ENCODE measurements at places on chromosomes 3 and 15.

- no peak for DNase-seq
Observed at GRCh38 chr3:145124900-145125678, 1035.9 kb downstream of the PLOD2 start.

- no peak for DNase-seq
Observed at GRCh38 chr15:69443032-69443611, 9.5 kb upstream of the RPLP1 start.

- DNase-seq, result no peak
Observed at GRCh38 chr3:177802151-177802900, 605.0 kb upstream of the TBL1XR1 start.

DNA sequence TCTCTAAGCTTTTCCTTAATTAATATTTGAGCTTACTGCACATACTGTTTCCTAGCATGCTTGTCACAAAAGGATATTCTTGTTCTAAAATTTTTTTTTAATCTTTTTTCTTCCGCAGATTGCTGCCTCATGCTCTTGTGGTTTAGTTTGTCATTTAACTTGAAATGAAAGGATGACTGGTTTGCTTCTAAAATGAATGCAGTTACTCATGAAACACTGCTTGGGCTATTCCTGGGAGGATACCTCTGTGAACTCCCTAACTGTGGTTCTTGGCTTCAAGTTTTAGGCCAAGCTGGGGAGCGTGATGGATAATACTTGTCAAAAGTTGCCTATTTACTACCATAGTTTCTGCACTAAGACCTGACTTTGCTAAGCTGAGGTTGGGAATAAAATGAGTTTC is 64.0 kb downstream of the USP13 start:
- DNase-seq, result no peak

- DNase-seq, result no peak
Observed at GRCh38 chr3:159991591-159991990, 3.0 kb downstream of the IL12A start.

- DNase-seq, result no peak
Observed at GRCh38 chr3:8839607-8840325, 70.4 kb upstream of the OXTR start.

- no peak for DNase-seq
Observed at GRCh38 chr3:33482111-33482521, 41.9 kb upstream of the UBP1 start.

DNA sequence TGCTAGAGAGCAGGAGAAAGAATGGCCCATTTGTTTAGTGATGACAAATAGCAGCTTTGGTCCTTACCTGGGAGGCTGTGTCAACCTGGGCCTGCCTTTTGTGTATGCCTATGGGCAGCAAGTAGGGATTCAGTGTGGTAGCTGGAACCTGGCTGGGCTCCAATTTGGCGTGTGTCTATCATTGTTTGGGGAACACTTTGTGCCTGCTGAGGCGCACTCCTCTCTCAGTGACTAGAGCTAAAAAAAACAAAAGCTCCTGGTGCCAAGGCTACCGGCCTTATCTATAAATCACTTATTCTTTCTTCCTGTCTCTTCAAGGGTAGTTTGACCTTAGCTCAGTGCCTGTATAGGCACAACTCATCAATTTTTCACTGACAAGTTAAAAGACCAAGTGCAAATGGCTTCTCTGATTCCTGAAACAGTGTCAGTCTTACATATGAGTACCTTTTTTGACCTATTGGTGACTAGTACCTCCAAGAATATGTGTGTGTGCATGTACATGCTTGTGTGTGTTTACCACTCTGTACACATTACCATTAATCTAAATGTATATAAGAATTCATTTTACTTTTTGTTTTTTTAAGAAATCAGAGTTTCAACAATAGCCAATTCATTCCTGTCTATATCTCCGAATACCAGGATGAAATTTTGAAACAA is 54.6 kb downstream of the GMNC start:
- DNase-seq, result no peak

DNA sequence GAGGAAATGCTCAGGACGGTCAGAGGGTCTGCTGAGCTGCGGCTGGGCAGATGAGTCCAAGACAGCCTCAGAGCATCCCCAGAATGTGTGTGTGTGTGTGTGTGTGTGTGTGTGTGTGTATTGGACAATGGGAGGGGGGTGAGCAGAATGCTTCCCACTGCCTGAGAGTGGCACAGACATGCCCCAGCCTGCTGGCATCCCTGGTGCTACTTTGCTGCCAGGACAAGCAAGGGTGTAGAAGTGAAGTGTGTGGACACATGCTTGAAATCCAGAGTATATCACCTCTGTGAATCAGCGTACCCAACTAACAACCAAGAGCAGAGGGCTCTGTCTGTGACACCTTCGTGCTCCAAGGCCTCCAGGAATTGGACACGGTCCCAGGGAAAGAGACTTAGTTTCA is 76.3 kb downstream of the SLC9A9 start:
- DNase-seq, result no peak

GRCh38 chr3:108461661-108462111 is 48.7 kb downstream of the MYH15 start:
- DNase-seq, result no peak

GRCh38 chr3:178382449-178383061 is 153.7 kb upstream of the KCNMB2 start:
- no peak for DNase-seq

GRCh38 chr3:77342688-77343087 is 302.8 kb downstream of the ROBO2 start:
- DNase-seq, result no peak

DNA sequence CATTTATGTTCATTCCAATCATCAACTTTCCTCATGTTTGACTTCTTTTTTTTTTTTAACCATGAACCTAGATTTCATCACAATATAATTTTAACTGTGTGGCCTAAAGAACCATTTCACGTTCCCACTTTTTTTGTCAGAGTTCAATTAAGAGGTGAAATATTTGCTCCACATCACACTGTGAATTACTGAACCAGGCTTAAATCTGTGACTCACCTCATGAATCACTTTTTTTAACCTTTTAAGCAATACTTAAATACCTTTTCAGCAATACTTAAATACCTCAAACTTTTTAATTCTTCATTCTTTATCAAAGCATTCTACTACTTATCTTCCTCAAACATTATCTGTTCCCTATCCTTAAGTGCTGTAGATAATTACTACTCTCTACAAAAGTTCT is 137.6 kb downstream of the SI start:
- DNase-seq, result no peak

DNA sequence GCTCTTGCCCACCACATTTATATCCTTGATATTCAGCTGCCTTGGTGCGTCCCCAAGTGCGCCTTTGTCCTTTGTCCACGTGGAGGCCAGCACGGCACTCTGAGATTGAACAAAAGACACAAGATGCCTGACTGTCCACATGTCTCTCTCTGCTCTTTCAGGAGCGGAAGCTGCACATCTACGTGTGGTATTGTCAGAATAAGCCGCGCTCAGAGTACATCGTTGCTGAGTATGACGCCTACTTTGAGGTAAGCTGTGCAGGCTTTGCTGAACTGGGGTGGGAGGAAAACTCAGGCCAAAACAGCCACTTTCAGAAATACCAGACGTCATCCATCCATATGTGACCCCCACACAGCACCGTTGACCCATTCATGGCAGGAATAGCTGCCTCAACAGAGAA is 72.0 kb upstream of the UMPS start:
- no peak for DNase-seq

GRCh38 chr3:141331377-141332318 is 36.7 kb upstream of the ZBTB38 start:
- no peak for DNase-seq

- no peak for DNase-seq
Observed at GRCh38 chr15:100635406-100636071, 33.1 kb downstream of the ASB7 start.

DNA sequence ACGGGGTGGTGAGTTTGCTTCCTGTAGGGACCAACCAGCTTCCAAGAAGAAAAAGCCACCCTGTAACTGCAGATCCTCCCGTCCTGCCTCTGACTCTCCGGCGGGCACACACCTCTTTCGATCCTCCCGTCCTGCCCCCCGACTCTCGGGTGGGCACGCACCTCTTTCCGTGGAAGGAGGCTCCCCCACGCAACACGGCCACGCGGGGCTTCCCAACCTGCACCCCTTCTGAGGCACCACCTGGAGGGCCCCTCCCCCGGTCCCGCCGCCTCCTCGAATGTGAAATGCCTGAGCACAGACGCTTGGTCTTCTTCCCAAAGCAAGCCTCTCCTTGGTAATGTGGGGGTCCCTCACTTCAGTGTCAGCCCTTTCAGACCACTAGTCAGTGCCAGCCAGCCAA is 7.3 kb downstream of the ADAMTS17 start:
- DNase-seq, result no peak

GRCh38 chr3:47405820-47406761 is 25.3 kb downstream of the PTPN23 start:
- DNase-seq, result no peak

DNA sequence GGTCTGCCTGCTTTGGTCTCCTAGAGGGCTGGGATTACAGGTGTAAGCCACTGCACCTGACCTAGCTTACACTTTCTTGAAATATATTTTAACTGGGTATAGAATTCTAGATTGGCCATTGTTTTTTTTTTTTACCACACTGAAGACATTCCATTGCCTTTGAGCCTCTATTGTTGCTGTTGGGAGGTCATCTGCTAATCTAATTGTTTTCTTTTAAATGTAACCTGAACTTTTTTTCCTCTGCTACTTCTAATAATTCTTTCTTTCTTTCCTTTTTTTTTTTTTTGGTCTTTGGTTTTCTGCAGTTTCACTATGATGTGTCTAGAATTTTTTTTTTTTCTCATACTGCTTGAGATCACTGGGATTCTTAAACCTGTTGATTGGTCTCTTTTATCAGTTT is 28.1 kb downstream of the ERICH6 start:
- no peak for DNase-seq

- no peak for DNase-seq
Observed at GRCh38 chr15:31405200-31405920, 78.7 kb downstream of the KLF13 start.

- DNase-seq, result no peak
Observed at GRCh38 chr15:44038755-44039191, 156.3 kb downstream of the FRMD5 start.

- peak; percentile 24 for DNase-seq
Observed at GRCh38 chr3:195876297-195877064, 31.9 kb downstream of the TNK2 start.

GRCh38 chr3:140809316-140809715 is 131.5 kb downstream of the TRIM42 start:
- no peak for DNase-seq

- no peak for DNase-seq
Observed at GRCh38 chr3:49666592-49666991, 7.6 kb upstream of the APEH start.

DNA sequence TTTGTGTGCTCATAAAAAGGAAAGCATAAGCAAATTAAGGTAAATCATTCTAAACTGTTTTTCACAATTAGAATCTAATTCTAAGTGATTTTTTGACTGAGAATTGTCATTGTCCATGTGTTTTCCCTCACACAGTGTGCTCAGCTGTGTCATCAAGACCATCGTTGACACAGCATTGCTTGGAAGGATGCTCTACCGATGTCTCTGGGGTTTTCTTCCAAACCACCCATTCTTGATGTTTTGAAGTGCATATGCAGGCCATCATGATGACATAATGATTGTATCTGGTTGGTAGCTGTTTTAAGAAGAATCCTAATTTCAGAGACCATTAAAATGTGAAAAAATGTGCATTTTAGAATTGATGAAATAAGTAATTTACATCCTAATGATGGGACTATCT is 347.9 kb downstream of the RBMS3 start:
- DNase-seq, result no peak

DNA sequence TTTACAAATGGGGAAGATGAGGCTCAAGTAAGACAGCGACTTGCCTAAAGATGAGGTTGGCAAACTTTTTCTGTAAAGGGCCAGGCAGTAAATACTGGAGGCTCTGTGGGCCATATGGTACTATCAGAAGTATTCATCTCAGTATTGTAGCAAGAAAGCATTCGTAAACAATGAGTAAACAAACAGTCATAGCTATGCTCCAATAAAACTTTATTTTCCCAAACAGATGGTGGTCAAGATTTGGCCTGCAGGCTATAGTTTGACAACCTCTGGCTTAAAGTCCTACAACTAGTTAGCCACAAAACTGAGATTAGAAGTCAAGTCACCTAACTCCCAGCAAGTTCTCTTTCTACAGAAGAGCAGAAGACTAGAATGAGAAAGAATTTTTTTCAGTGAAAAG is 177.0 kb upstream of the NECTIN3 start:
- no peak for DNase-seq

DNA sequence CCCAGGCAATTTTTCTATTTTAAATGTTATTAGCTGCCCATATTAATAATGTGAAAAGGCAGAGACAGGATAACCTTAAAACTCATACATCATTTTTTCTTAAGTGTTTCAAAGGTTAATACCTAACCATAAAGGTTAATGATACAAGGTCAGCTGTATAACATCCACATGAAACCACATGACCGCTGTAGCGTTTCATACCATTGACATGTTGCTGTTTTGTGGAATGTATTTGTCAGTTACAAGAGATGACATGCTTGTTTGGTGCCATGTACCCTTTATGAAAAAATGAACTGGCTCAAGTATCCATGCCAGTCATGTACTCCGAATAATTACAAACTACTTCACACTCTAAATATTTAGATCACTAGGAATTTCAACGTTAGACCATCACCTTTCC is 207.4 kb downstream of the FMN1 start:
- no peak for DNase-seq

DNA sequence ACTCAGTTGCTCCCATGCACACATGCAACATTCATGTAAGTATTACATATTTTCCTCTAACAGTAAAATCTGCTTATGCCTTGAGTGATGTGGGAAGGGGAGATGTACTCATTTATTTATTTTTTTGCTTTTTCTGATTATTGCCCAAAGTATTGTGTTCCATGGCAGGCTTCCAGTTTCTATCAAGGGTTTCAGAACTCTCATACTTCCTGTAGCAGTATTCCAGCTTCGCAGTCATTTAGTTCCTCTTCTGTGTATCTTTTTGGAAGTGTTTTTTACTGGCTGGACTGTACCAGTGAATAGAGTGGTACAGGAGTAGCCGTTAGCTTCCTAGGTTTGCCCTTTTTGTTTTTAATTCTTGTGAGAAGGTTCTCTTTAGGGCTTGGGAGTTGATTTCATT is 26.9 kb downstream of the RAB11A start:
- DNase-seq, result no peak

GRCh38 chr3:153051427-153052095 is 110.5 kb upstream of the RAP2B start:
- no peak for DNase-seq

DNA sequence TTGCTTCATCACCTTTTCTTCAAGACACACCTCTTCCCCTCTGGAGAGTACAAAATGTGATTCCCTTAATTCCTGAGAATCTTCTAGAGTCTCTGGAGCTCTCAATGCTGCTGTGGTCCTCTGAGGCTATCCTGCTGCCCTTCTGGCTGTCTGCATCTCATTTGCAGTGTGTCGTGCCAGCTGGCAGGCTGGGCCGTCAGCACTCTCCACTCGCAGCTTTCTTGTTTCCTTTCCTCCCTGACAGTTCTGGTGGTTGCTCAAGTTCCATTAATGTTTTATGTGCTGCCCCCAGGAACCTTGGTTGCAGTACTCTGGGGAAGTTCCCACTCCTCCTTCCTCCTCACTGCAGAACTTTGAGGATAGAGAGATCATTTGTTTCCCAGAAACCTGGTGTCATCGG is 210.8 kb upstream of the ROPN1 start:
- DNase-seq, result no peak

- no peak for DNase-seq
Observed at GRCh38 chr15:52680041-52680391, 828 bp upstream of the ATOSA start.
